ENCODE measurements at places on chromosomes 13 and 19.

GRCh38 chr13:94537740-94538630 lies 58.0 kb downstream of the TGDS start:
- DNase-seq, result no peak

DNA sequence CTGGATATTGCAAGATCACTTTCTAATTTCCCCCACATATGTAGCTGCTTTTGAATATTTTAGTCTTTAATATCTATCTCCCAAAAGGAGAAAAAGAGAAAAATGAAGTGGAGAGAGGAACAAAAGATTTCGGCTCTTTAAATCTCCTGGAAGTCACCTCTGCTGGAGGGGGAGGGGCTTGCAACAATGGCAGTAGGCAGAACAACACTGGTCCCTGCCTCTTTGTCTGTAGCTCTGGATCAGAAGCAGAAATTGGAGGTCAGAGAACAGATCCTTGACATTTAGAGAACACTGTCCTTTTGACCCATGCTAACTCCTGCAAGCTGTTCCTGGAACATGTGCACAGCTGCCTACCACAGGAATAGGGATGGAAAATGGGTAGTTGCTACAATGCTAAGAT lies 86.7 kb upstream of the GPR12 start:
- no peak for DNase-seq

DNA sequence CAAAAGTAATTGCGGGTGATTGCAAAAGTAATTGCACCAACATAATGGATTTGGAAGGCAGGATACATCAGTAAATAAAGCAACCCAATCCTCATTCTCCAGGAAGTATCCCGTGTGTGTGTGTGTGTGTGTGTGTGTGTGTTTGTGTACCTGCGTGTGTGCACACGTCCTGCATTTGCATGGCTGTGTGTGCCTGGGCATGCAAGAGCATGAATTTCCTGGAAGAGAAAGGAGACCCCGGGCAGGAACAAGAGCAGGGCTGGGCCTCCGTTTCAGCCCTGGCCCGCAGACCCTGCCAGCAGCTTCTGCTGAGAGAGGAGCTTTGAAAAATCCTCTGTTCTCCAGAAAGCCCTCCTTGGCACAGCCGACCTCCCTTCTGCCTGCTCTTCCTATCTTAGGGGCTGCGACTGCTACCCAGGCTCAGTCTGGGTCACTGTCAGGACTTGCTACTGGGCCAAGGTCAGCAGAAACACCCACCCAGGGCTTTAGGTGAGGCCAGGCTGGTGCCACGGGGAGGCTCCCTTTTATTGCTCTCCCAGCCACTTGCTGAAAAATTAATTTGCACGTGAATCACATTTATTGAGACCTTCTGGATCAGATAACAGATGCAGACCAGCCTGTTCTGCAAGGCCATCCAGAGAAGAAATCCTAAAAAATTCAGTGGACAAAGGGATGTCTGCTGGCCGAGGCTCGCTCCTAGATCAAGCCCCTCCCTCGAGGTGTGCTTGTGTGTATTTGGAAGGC lies 258.3 kb downstream of the ZNF536 start:
- DNase-seq, result no peak

- DNase-seq, result no peak
These were observed 291.1 kb downstream of the GPC6 start for GRCh38 chr13:93517658-93518057.

DNA sequence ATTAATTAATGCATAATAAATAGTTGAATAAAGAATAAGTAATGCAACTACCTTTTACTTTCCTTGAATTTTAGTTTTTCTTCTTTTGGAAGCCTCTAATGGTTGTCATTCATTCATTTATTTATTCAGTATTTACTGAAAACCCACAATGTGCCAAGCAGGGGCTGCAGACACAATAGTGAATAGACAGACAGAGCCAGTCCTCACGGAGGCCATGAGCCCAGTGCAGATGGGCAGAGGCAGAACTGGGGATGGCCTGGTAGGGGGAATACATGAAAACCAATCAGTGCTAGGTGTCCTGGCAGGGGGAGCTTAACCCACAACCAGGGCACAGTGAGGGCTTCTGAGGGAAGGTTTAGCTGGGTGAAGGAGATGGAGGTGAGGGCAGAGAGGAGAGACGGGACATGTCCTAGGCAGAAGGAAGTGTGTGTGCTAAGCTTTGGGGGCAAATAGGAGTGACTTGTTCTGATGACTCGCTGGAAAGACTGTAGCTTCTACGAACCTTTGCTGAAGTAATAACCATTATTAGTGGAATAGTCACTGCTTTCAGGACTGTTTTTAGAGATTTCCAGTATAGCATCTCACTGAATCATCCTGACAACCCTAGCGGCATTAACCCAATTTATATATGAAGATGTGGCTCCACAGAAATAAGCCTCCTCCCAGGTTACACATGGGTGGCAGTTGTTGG lies 55.9 kb downstream of the ERCC5 start:
- DNase-seq, result no peak

DNA sequence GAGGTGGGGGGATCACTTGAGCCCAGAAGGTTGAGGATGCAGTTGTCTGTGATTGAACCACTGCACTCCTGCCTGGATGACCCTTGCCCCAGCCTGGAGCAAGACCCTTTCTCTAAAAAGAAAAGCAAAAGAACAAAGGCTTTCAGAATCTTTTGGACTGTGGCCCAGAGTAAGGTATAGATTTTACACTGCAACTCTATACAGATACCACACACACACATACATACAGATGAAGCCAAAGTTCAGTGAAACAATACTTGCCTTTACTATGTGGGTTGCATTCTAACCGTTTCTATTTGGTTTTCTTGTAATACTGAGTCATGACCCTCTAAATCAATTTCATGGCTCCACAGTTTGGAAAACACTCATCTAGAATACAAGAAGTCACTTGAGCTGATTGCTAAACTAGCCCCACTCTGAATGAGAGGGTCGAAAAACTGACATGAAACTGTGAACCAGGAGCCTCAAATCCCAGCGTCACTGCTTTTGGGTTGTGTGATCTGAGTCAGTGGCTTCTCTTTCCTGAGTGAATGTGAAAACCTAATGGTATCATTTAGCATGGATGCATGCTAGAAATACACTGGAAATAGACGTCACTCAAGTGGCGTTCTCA lies 756.1 kb downstream of the UQCRFS1 start:
- no peak for DNase-seq

GRCh38 chr13:88919970-88920628 lies 1248.9 kb downstream of the SLITRK5 start:
- peak; percentile 36 for DNase-seq

DNA sequence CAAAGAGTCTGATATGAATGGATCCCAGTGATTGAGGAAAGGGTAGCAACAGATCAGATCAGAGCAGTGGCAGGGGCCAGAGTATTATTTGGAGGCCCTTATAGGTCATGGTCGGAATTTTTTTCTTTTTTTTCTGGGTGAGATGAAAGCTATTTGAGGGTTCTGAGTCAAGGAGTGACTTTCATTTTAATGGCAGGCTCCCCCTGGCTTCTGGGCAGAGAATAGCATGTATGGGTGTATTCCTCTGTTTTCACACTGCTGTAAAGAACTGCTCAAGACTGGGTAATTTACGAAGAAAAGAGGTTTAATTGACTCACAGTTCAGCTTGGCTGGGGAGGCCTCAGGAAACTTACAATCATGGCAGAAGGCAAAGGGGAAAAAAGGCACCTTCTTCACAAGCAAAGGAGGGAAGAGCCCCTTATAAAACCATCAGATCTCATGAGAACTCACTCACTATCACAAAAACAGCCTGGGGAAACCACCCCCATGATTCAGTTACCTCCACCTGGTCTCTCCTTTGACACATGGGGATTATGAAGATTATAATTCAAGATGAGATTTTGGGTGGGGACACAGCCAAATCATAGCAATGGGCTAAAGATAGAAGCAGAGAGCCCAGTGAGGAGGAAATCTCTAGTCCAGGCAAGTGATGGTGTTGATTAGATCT lies 3.0 kb upstream of the SLC6A16 start:
- DNase-seq, result peak; percentile 52

- no peak for DNase-seq
These were observed 2.0 kb downstream of the RAB8A start for GRCh38 chr19:16113727-16114126.

GRCh38 chr19:30629086-30629485 lies 256.9 kb downstream of the ZNF536 start:
- DNase-seq, result no peak

GRCh38 chr13:80841414-80841813 lies 500.5 kb upstream of the SPRY2 start:
- no peak for DNase-seq

DNA sequence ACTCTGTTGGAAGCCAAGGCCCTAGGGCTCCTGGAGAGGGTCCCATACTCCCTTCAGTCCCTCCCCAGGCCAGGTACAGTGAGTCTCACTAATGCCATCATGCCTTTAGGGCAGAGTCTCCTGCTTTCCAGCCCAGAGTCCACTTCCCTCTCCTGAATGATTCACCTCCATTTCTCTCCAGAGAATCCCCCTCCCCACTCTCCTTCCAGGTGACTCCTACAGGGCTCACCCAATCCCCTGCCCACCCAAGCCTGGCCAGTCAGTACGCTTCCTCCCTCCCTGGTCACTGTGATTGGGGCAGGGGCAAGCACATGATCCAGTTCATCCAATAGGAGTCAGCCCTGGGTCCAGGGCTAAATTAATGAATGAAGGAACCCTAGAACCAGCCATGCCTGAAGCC lies 35.0 kb upstream of the PNMA8B start:
- DNase-seq, result no peak

- no peak for DNase-seq
These were observed 4.6 kb downstream of the ICAM5 start for GRCh38 chr19:10294368-10294697.

DNA sequence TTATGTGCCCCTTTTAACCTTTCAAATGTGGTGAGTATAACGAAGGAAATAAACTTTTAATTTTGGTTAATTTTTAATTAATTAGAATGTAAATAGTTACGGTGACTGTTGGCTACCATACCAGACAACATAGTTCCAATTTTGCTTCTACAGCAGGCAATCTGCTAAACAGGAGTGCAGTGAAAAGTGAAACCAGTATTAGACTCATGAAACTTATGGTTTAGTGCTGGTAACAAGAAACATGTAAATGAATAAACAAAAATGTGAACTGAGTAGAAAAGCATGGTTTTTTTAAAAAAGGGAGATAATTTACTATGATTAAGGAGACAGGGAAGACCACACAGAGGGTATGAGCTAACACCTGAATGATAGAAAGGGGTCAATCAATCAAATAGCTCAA lies 478.4 kb downstream of the PCDH9 start:
- no peak for DNase-seq

- no peak for DNase-seq
These were observed 148.6 kb downstream of the SLITRK6 start for GRCh38 chr13:85650613-85651012.

GRCh38 chr13:75461314-75461713 lies 20.7 kb downstream of the TBC1D4 start:
- no peak for DNase-seq

- no peak for DNase-seq
These were observed 764.3 kb upstream of the ARGLU1 start for GRCh38 chr13:107332188-107332587.

- no peak for DNase-seq
These were observed 326.6 kb downstream of the MZT1 start for GRCh38 chr13:72400856-72401255.

DNA sequence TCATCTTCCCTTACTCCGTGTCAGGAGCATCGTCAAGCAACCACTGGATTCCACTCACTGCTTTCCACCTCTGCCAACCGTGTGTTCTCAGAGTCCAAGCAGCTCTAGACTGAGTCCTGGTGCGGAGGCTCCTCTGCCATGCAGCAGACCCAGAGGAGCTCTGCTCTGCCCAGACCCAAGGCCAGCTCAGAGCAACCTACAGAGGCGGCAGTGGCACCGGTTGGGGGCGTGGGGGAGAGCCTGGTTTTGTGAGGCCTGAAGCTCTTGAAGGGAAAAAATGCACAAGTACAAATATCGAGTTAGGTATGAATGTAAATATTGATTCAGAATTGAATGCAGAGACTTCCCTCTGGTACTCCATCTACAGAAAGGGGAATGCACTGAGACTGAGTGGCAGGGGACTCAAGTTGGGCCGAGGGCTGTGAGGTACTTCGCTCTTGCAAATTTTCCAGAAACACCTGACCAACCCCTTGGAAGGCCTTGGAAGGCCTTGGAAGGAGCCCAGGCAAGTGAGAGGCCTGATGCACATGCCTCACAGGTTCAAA lies 46.7 kb downstream of the GJA3 start:
- DNase-seq, result no peak

- no peak for DNase-seq
These were observed 89.9 kb downstream of the MZT1 start for GRCh38 chr13:72637561-72637960.

DNA sequence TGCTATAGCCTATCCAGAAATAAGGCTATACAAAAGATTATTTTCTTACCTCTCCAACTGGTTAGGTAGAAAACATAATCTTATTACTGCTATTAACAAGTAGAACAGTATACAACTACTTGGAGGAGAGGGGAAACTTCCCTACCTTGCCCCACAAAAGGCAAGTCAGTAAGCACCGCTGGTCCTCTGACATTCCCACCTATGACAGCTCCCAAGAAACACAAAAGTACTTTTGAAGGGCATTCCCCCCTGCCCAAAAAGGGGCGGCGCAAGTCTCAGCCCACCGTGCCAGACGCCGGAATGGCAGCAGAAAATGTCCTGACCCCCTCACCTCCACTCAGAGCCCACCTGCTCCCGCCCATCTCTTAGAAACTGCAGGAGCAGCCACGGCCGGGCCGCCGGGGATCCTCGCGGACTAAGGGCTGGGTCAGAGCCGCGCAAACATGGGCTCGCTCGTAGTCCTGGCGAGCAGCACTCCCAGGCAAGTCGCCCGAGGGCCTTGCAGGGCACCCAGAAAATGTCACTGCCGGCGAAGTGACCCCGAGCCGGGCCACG lies 437 bp downstream of the SUCLA2 start:
- DNase-seq, result peak; percentile 3

- no peak for DNase-seq
These were observed 10.7 kb downstream of the IQCN start for GRCh38 chr19:18263324-18264136.

- no peak for DNase-seq
These were observed 22.5 kb upstream of the VSTM2B start for GRCh38 chr19:29503140-29503758.

- no peak for DNase-seq
These were observed 23.3 kb downstream of the TMEM38A start for GRCh38 chr19:16684216-16684615.

DNA sequence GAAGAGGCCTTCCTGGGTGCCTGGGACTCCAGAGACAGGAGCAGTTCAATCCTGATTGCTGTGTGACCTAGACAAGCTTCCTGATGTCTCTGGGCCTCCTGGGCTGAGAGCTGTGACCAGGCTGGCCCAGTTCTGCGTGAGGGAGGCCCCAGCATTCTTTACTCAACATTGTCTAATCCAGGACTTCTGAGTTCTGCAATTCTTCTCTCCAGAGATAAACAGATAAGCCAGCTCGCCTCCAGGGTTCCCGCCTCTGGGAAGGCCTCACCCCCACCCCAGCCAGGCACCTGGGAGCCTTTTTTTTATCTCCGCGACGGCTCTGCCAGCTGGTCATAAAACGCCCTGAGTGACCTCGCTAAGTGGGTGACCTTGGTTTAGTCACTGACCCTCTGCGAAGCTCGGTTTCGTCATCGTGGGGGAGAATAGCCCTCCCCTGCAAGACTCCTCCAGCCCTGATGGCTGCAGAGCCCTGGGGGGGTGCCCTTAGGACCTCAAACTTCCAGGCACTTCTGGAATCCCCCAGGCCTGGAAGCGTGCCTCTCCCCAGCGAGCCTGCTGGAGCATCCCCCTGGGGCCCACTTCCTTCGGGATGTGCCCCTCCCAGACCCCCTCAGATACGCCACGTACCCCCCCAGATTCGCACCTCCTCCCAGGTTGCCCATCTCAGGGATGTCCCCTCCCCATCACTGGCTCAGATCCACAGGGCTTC lies 1.9 kb downstream of the SULT2B1 start:
- DNase-seq, result no peak

Measured in stimulated activated CD4-positive, alpha-beta T cell treated with anti-CD3 and anti-CD28 coated beads, Interleukin-1b, Interleukin-23, amount 100 ng/mL, for 48 hours (primary cell).